ENCODE measurements at places on chromosomes 3 and 15.

- no peak for DNase-seq
Measured at GRCh38 chr15:70436428-70436827, 326.9 kb downstream of the UACA start.

DNA sequence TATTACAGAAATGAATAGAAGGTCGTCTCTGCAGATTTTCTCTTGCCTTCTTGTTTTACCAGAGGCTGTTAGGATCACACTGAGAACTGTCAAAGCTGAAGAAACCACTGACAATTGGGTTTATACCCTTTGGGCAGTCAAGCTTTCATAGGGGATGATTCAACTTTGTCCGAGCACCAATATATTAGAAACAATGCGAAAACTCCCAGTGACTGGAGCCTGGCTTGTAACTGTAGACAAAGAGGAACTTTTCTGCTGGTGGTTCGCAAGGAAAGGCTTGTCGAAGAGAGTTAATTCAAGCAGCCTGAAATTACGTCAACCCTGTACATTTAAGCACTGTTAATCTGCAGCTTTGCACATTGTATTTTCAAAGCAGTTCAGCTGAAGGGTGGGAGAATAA lies 193.2 kb upstream of the ZNF385D start:
- DNase-seq: no peak

- DNase-seq: no peak
Measured at GRCh38 chr15:77747175-77748077, 114.7 kb upstream of the LINGO1 start.

DNA sequence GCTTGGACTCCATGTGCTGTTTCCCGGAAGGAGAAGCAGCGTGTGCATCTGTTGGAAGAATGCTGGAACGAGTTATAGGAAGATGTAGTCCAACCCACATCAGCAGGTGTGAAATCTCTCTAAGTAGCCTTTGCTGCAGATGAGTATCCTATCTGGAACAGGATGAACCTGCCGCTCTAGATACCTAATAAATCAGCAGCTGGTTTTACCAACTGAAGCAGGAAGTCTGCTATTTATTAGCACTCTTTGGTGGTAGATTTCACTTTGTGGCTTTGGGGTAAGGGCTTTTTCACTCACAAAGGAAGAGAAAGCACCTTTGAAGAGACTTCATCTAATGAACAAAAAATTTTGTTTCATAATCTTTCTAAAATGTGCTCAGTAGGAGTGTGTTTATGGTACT lies 66.4 kb downstream of the DCUN1D1 start:
- no peak for DNase-seq

DNA sequence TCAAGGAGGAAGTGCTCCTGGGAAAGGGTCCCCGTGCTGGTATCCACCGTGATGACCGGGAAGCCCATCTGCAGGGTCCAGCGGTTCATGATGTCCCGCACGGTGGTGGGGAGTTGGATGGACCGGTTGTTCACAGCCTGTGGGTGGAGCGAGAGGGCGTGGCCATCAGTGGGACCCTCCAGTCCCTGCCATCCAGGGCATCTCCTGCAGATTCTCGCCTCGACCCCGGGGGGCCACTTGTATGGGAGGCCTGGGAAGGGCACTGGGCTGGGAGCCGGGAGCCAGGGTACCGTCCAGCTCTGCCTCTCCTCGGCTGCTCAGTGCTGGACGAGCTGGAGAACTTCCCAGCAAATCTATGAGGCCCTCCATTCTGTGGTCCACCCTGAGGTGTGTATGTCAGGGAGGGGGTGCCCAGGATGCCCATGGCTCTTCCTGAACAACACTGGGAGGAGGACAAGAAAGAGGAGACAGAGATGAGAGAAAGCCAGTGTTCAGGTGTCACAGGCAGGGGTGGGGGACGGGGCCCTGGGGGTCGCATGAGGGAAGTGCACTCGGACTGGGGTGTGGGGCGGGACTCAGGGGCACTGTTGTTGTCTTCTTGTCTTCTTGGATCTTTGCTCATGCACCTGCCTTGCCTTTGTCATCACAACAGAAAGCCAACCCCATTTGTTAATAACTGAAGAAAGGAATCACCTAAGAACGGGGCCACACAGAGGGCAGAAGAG lies 13.0 kb downstream of the ANPEP start:
- no peak for DNase-seq

DNA sequence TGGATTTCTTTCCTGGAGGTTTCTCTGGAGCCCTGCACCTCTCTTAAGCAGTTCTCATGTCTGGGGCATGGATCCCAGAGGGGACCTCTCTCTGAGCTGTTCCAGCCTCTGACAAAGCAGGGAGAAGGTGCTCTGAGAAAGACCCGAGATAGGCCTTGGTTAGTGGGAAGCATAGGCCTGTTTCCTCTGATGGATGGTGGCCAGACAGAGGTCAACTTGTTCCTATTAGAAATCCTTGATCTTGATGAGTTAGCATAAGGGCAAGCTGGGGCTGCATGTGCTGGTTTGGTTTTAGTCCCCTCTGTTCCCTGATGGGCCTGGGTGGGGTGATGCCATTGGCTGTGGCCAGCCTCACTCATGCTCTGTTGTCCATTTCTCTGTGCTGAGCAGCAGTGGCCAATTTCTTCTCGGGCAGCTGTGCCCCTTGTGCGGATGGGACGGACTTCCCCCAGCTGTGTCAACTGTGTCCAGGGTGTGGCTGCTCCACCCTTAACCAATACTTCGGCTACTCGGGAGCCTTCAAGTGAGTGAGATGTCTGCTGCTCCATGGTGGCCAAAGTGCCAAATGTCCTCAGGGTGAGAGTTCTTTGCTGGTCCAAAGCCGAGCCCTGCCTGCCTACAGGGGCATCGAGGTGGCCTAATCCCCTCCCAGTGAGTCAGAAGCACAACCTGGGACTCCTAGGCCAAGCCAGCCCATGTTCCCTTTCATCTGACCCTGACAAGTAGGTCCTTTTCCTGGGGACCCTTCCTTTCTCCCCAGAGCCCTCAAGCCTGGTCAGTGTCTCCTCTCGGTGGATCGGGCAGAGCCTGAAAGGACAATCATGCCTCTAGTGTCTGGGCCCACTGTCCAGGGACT lies 9.0 kb downstream of the TF start:
- DNase-seq: no peak

DNA sequence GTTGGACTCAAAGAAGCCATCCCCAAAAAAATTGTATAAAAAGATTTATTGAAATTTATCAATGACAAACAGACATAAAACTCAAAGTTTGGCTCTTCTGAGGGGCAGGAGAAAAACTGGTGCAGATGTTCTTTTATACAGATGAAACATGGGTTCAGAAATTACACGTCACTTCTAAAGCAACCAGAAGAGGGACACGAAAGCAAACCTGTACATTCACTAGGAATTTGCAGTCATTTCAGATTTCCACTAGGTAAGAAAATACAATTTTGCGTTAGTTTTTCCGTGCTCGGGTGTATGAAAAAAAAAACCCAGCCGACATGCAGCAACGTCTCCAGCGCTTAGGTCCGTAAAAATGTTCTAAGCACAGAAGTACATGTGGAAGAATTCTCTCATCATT lies 41.8 kb downstream of the ANP32A start:
- no peak for DNase-seq

DNA sequence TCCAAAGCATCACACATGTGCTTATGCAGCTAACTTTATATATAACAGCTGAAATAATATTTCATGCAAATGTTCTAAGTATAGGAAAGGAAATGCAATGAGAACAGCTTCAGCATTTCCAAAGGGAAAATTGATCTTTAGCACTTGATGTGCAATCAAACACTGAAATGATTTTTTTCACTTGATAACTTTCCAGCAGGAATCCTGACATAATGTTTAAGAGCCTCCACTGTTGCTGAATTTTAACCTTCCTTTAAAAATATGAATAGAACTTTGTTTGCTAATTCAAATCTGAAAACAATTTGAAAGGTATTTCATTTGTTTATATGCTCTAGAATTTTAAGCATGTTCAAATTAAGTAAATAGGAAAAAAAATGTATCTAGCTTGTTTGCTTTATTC lies 96.9 kb upstream of the STRIT1 start:
- no peak for DNase-seq

GRCh38 chr15:62572797-62573196 lies 407.7 kb upstream of the C2CD4B start:
- no peak for DNase-seq

- DNase-seq: no peak
Measured at GRCh38 chr3:107523289-107523538, 452 bp downstream of the BBX start.

- no peak for DNase-seq
Measured at GRCh38 chr3:112653209-112653871, 12.4 kb upstream of the CCDC80 start.

GRCh38 chr3:30720586-30721313 lies 114.3 kb downstream of the TGFBR2 start:
- no peak for DNase-seq

GRCh38 chr3:36784138-36784635 lies 19.8 kb upstream of the DCLK3 start:
- DNase-seq: no peak

- DNase-seq: no peak
Measured at GRCh38 chr3:2937592-2937991, 172.6 kb downstream of the IL5RA start.

DNA sequence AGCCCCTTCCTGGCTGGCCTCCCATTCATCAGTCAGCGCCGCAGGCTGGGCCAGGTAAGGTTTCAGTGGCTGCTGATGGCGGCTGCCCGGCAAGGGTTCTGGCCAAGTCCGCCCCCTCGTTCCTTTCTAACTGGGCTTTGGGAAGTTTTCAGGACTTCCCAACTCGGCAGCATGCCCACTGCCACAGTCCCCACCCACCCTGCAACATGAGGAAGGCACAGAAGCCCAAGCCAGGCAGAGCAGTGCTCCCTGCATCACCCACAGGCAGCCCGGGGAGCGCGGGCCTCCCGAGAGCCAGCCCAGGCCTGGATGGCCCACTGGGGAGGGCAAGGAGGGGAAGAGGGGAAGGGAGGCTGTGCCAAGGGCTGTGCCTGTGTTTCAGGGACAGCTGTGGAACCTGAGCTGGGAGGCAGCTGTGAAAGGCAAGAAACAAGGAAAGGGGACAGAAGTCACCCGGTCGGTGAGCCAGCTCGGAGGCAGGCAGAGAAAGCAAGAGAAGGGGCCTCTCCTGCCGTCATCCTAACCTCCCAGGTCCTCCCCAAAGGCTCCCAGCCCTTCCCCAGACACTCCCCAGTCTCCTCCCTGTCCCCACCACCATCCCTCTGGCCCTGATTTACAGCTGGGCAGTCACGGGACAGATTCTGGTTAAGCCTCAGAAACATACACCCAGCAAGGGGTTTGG lies 73.9 kb downstream of the CPN2 start:
- DNase-seq: no peak

GRCh38 chr3:149145974-149146373 lies 16.5 kb downstream of the HPS3 start:
- DNase-seq: no peak

- no peak for DNase-seq
Measured at GRCh38 chr3:71210257-71211007, 373.1 kb downstream of the FOXP1 start.

DNA sequence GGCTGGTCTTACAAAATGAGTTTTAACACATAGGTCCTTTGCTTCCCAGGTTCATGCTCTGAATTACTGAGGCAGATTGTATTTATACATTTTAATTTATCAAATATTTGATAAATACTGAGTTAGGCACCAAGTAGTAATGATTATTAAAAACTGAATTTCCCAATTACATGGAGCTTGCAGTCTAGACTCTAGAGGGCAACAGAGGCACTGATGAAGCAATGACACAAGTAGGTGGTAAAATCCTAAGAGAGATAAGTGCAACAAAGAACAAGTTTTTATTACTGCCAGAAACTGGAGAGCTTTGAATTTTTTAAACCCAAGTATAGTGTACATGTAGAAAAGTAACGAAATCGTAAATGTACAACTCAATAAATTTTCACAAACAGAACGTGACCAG lies 406.2 kb upstream of the RARB start:
- DNase-seq: no peak

DNA sequence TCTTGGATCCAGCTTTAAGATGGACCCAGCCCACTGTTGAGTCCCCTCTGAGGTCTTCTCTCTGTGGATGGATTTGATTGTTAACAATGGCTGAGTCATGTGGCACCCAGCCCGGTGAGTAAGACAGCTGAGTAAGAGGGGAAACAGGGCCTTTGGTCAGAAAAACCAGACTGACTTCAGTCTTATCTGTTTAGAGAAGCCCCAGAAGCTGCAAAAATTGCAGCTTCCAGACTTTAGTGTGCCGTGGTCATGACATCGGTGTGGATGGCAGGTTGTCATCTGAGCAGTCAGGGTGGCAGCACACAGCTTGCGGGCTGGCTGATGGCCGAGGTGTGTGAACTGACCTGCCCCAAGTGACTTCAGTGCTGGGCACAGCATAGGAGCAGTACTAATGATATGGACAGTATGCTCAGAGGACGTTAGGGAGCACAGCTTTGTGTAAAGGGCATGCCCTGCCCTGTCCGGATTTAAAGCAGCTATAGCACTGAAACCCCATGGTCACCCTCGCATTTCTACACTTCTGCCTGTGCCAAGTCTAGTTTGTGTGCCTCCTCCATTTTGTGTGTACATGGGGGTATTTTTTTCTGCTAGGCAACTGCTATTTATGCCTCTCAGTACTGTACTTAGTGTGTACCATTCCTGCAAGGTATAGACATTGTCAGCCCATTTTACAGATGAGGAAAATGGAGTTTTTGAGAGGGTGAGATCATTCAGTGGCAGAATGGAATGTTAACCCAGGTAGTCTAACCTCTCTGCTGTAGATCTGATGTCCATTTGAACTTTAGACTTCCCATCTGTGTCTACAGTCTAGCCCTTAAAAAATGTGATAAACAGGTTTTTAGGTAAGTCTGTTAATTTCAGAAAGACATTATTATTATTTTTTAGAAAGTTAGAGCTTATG lies 44.4 kb downstream of the FLNB start:
- DNase-seq: peak; percentile 42

DNA sequence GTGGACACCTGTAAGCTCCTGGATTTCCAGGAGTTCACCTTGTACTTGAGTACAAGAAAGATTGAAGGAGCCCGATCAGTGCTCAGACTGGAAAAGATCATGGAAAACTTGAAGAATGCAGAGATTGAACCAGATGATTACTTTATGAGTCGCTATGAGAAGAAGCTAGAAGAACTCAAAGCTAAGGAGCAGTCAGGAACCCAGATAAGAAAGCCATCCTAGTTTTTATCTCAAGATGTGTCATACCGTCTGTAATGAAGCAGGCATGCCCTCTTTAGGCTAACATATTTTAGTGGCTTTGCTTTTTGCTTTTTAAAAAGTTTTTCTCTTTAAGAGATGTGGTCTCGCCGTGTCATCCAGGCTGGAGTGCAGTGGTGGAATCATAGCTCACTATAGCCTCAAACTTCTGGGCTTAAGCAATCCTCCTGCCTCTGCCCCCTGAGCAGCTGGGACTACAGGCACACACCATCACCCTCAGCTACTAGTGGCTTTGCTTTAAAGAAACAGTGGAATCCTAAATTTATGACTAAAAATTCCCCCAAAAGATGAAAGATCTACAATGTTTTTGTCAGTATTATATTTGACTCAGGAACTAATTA lies 28.1 kb downstream of the EXOG start:
- no peak for DNase-seq

DNA sequence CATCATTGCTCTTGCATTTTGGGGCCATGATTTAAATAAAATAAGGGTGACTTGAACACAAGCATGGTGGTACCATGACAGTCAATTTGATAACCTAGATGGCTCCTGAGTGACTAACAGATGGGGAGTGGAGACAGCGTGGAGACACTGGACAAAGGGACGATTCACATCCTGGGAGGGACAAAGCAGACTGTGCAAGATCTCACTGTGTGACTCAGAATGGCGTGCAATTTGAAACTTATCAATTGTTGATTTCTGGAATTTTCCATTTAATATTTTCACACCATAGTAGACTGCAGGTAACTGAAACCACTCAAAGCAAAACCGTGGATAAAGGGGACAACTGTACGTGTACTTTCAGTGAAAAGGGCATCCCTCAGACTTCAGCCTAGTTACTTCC lies 25.5 kb downstream of the MCCC1 start:
- DNase-seq: no peak
